ENCODE measurements at places on chromosomes 3 and 15.

DNA sequence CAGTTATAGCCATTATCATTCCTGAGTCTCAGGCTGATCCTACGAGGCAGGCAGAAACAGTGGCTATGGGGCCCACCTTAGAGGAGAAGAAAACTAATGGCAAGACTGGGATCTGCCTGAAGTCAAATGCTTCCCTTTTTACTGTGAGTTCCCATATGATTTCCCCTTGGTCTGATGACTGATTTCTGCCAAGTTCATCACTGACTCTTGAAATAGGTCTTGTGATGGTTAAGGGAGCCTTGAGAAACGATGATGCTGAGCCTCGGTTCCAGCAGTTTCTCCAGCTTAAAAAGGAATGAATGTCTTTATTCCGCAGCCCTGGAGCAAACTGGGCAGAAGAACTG lies 29.4 kb upstream of the LDHAL6B start:
- DNase-seq = no peak

GRCh38 chr3:55487381-55488241 lies 505 bp upstream of the WNT5A start:
- peak; percentile 7 for DNase-seq

- no peak for DNase-seq
Measured at GRCh38 chr3:90031121-90031520, 923.7 kb downstream of the EPHA3 start.

GRCh38 chr3:114939920-114940319 lies 207.2 kb downstream of the ZBTB20 start:
- no peak for DNase-seq

DNA sequence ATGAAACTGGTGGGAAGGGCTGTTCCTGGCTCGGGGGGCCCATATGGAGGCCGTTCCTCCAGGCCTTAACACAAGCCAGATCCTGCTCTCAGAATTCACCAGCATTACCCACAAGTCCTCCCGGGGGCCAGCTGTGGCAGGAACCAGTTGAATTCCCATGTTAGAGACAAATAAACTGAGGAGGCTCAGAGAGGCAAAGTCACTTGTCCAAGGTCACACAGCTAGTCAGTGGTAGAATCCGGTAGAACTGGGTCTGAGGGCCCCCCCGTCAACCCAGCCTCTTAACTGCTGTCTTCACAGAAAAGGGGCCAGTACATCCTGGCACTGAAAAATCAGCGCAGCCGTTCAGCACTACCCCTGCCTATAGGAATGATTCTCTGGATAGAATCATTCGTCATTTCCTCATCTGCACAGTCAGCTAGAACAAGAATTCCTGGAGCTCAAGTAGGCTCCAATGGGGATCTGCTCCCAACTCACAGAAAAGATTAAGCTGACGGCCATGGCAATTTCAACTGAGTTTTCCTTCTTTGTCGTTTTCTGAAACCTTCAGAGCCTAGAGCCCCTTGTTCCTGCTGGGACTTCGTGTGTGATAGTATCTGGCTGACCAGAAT lies 12.2 kb upstream of the TSEN2 start:
- DNase-seq = no peak

DNA sequence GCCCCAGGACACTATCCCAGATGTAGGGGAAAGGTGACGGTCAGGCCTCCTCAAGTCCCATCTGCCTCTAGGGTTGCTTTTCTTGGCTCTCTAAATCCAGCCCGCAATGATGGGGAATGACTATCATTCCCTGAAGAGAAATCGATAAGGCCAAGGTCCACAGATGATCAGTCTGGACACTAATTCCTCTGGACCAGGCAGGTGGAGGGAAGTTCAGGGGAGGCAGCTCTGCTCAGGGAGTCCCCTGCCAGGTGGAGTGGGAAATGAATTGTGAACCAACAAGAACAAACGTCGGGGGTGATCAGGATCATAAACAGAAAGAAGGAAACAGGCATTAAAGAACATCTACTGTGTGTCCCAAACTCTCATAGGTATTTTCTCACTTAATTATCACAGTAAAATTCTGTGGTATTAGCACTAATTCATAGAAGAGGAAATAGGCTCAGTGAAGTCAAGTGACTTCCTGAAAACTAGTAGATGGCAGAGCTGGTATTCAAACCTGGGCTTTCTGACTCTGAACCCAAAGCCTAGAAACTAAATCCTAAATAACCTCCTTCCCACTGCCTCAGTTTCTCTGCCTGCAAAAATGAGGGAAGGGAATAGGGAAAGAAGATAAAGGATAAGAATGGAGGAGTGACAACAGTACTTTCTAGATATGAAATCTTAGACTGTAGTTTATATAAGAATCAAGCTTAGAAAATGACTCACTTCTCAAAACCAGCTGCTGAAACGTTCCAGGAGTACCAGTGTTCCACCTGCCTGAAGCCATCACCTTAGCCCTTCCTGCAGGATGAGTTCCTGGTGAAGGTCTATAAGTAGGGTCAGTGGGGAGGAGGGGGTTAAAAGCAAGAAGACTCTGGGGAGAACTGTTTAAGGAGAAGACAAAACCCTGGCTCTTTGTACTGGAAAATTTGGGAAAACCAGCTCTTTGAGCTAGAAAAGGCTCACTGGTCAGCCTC lies 7.5 kb downstream of the BMF start:
- no peak for DNase-seq

- DNase-seq = no peak
Measured at GRCh38 chr3:74041068-74041675, 416.4 kb upstream of the PDZRN3 start.

- DNase-seq = no peak
Measured at GRCh38 chr3:27078246-27078913, 290.8 kb downstream of the NEK10 start.

- no peak for DNase-seq
Measured at GRCh38 chr3:126256251-126256650, 75.9 kb upstream of the ALDH1L1 start.

- DNase-seq = no peak
Measured at GRCh38 chr3:156586905-156587759, 32.2 kb upstream of the SSR3 start.

GRCh38 chr3:110343376-110343775 lies 728.2 kb upstream of the NECTIN3 start:
- DNase-seq = no peak

- DNase-seq = no peak
Measured at GRCh38 chr3:139447486-139447885, 28.8 kb downstream of the RBP2 start.
